IPS DF 6.9 (cell line): ENCODE measurements at places on chromosomes 1 and 21.
A peak's percentile ranks its signal among the peaks of the same experiment; 100 is the strongest.

DNA sequence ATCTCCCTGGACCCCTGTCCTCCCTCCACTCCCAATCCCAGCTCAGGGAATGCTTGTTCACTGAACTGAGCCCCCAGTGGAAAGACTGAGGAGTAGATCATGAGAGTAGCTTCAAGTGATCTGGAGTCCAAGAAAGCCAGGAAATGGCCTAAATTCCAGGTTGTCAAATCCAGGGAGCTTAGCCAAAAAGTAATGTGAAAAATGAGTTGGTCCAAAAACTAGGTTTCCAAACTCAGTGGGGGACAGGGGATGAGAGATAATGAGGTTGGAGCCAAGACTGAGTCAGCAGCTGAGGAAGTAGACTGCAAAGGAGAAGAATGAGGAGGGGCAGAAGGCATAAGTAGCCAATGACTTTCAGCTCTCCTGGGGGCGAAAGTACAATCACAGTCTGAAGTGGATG lies 284.1 kb upstream of the BEND5 start:
- H3K36me3 ChIP-seq: no peaks in the 10 kb centered on the region
- DNase-seq: no peak
- H3K4me1 ChIP-seq: no peaks in the 10 kb centered on the region
- H3K27me3 ChIP-seq: no peaks in the 10 kb centered on the region

DNA sequence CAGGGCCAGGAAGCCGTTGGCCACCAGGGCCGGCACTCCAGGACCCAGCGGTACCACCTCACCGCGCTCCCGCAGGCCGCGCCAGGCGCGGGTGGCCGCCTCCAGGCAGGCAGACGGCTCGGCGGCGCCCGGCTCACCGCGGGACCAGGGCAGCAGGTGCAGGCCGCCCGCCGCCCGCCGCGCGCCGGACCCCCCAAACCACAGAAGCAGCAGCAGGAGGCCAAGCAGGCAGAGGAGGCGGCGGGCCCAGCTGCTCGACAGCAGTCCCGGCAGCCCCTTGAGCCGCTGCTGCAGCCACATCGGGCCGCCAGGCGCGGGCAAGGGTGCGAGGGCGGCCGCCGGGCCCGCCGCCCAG lies 312 bp downstream of the KIAA2013 start:
- H3K36me3 ChIP-seq: peaks cover 13% of the 10 kb centered on the region
- H3K27me3 ChIP-seq: no peaks in the 10 kb centered on the region
- no peak overlapping the region for H3K27ac ChIP-seq
- DNase-seq: no peak

GRCh38 chr1:200354243-200354642 lies 55.6 kb downstream of the ZNF281 start:
- H3K27me3 ChIP-seq: no peaks in the 10 kb centered on the region
- no peaks in the 10 kb centered on the region for H3K36me3 ChIP-seq
- no peak overlapping the region for H3K27ac ChIP-seq
- DNase-seq: no peak
- H3K4me1 ChIP-seq: no peaks in the 10 kb centered on the region

- no peaks in the 10 kb centered on the region for H3K36me3 ChIP-seq
- H3K4me3 ChIP-seq: no peak overlapping the region
- DNase-seq: no peak
- no peaks in the 10 kb centered on the region for H3K4me1 ChIP-seq
Measured at GRCh38 chr1:59967780-59968179, 41.2 kb upstream of the CYP2J2 start.

DNA sequence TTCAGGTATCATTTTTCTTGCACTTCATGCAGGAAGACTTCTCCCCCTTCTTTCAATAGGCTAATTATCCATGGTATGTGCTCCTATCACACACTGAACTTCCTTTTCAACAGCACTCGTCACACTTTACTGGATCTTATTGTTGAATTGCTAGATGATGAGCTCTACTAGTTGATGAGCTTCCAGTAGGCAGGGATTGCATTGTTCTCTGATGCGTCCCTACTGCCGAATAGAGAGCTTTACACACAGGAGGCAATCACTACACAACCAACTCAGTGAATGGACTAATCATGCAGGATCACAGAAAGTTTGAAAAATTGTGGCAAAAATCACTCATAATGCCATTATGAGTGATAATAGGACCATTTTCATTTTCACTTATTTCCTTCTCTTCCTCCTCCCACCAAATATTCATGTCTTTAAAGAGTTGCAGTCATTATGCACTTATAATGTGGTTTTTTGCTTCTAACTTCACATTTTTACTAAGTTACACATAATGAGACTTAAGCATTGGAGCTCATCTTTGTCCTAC lies 128.1 kb upstream of the ZNF648 start:
- DNase-seq: no peak
- no peak overlapping the region for H3K27ac ChIP-seq
- H3K27me3 ChIP-seq: no peaks in the 10 kb centered on the region
- no peaks in the 10 kb centered on the region for H3K4me1 ChIP-seq

DNA sequence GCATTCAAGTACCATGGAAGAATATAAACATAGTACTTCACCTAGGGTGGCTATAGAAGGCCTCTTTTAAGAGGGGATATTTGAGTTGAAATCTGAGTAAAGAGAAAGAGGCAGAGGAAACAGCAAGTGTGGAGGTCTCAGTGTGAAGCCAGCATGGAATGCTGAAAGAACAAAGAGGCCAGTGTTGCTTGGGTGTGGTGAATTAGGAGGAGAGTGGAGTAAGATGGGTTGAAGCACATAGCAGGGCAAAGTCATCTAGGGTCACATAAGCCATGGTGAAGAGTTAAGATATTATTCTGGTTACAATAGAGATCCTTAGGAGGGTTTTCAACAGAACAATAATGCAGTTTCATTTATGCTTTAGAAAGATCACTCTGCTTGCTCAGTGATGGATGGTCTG lies 37.5 kb downstream of the C1orf141 start:
- no peaks in the 10 kb centered on the region for H3K27me3 ChIP-seq
- H3K27ac ChIP-seq: no peak overlapping the region
- peaks cover 2% of the 10 kb centered on the region; the same call in 1 of the 2 replicates for H3K4me1 ChIP-seq
- no peak overlapping the region for H3K4me3 ChIP-seq
- no peaks in the 10 kb centered on the region for H3K36me3 ChIP-seq
- peak; percentile 52 for DNase-seq

GRCh38 chr1:56578138-56578962 lies 1.0 kb downstream of the PLPP3 start:
- no peak for DNase-seq
- no peaks in the 10 kb centered on the region for H3K36me3 ChIP-seq
- peaks cover 1% of the 10 kb centered on the region; the same call in 1 of the 2 replicates for H3K4me1 ChIP-seq
- H3K27ac ChIP-seq: no peak overlapping the region
- peak overlapping the region; percentile 69 for H3K4me3 ChIP-seq

- H3K27ac ChIP-seq: no peak overlapping the region
- no peaks in the 10 kb centered on the region for H3K27me3 ChIP-seq
- no peak for DNase-seq
- no peaks in the 10 kb centered on the region for H3K36me3 ChIP-seq
- peaks cover 12% of the 10 kb centered on the region for H3K4me1 ChIP-seq
Measured at GRCh38 chr1:235631816-235632215, 17.8 kb downstream of the GNG4 start.
